ENCODE measurements at places on chromosomes 13 and 19. TPM values are rescaled to one million over a fixed set of nuclear protein-coding genes. Genes with fewer than 3 reads are reported as not detected.

Gene RPL13A
- total RNA-seq, result 5,291 TPM

Gene CEACAM7
- total RNA-seq, result not detected

Gene DACH1
- total RNA-seq, result 0.13 TPM

Gene NCAN
- not detected for total RNA-seq

All from T-helper 17 cell (primary cell).